ENCODE measurements at places on chromosomes 1 and 21.

- DNase-seq, result no peak
Measured at GRCh38 chr1:37410815-37411214, 63.6 kb upstream of the ZC3H12A start.

DNA sequence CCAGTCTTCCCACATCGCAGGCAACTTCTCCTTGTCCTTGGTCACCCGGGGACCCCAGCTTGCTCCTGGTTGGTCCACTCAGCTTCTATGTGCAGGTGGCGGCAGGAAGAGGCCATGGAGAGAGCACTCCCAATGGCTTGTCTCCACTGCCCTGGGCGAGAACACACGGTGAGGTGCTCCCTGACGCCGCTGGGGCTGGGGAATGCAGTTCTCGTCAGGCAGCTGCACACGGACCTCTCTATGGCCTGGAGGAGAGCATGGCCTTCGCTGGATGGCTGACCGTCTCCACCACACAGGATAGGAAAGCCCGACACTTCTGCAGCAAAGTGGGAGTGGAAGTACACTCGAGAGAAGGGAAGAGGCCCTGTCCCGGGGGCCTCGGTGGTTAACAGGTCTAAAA, 11.8 kb downstream of the C1orf174 start:
- no peak for DNase-seq

DNA sequence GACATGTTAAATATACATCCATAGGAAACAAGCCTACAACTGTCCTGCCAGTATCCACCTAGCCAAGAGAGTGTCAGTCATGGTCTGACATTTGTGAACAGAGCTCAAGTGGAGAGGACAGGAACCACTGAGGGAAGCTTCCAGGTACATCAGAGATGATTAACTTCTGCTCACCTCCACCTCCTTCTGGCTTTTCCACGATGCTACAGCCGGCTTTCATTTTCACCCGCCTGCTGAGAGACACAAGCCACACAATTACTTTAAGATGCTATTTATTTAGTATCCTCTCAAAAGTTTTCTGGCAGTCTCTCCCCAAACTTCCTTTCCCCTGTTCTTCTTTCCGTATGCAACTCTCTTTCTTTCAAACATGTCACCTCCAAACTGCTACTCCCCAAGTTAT, 2.1 kb downstream of the ETV3 start:
- no peak for DNase-seq

DNA sequence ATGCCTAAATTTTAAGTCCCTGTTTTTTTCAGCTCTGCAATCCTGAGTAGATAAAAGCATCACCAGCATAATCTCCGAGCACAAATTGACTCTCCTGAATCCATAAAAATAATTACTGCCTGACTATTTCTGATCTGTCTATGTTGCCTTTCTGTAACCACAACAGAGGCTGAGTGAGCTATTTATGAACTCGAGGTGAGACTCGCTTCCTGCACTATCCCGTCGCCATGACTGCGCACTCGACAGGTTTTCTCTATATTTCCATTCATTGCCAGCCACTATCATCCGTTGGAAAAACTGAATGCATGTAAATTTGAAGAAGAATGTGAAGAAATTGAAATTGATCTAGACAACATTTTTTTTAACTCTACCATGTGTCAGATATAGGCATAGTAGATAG, 897.2 kb downstream of the ADGRL2 start:
- no peak for DNase-seq

- DNase-seq, result no peak
Measured at GRCh38 chr1:97017895-97018294, 296.3 kb downstream of the PTBP2 start.

GRCh38 chr1:41353744-41354143, 7.5 kb upstream of the FOXO6 start:
- peak; percentile 10 for DNase-seq

GRCh38 chr1:108505763-108506070, 54.2 kb upstream of the EEIG2 start:
- no peak for DNase-seq

DNA sequence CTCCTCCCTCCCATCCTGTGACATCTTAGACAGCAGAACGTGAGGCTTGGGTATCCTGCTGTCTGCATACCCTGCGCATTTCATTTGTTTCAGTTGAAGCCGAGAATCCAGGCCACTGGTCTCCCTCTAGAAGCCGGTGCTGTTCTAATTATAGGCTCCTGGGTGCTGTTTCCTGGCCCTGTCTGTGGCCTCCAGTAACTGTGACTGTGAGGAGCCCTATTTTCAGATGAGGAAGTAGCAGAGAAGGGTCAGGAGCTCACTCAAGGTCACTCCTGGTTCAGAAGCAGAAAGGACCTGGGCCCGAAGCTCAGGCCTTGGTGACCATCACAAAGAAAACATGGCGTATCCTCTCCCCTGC, 24.0 kb downstream of the COQ8A start:
- no peak for DNase-seq

DNA sequence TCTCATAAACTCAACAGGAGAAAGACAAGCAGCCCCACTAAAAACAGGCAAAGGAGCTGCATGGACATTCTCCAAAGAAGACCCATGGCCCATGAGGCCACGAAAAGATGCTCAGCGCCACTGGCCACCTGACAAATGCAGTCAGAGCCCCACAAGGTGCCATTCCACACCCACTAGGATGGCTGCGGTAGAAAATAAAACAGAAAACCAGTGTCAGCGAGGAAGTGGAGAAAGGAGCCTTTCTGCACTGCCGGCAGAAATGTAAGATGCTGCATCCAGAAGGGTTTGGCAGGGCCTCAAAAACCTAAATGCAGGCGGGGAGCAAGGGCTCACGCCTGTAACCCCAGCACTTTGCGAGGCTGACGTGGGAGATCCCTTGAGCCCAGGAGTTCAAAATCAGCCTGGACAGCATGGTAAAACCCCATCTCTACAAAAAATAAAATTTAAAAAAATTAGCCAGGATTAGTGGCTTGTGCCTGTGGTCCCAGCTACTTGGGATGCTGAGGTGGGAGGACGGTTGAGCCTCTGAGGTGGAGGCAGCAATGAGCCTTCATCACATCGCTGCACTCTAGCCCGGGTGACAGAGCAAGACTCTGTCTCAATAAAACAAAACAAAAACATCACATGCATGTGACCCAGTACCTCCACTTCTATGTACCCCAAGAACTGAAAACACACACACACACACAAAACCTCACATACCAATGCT, 4.2 kb downstream of the WNT9A start:
- DNase-seq, result no peak

GRCh38 chr1:98044766-98045165, 123.9 kb upstream of the DPYD start:
- DNase-seq, result peak; percentile 18

DNA sequence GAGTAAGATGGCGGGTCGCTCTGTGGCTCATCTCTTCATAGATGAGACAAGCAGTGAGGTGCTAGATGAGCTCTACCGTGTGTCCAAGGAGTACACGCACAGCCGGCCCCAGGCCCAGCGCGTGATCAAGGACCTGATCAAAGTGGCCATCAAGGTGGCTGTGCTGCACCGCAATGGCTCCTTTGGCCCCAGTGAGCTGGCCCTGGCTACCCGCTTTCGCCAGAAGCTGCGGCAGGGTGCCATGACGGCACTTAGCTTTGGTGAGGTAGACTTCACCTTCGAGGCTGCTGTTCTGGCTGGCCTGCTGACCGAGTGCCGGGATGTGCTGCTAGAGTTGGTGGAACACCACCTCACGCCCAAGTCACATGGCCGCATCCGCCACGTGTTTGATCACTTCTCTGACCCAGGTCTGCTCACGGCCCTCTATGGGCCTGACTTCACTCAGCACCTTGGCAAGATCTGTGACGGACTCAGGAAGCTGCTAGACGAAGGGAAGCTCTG, 2.4 kb downstream of the TNFAIP8L2 start:
- DNase-seq, result peak; percentile 50

DNA sequence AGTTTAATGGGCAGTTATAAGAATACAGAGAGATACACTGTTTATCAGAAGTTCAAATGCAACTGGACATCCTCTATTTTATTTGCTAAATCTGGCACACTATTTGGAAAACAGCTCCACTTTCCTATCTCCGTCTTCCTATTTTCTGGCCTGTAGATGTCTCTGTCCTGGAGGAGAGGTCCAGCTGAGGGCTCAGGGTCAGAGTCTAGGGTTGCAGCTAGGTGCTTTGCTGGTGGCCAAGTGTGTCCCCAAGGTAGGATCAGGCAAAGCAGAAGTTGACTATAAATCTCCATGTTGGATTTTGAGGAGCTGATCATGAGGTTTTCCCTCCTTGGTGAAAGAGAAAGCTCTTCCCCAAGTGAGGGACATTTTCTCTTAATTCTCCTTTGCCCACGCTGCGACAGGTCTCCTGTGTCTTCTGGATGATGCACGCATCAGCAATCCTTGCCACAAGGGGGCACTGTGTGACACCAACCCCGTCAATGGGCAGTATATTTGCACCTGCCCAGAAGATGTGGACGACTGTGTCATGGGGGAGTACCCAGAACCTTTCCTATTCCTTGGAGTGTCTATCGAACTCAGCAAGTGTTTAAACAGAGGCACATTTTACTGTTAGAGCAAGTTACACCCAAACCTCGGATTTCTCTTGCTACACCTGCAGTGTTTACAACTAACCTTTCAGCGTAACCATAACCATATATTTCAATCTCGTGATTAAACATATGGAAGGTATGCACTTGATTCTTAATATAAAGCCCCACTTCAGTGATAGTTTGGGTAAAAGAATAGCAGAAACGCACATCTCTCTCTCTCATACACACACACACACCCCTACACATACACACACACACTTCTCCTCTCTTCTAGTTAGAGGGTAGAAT, 10.2 kb downstream of the ADAM30 start:
- peak; percentile 76 for DNase-seq

GRCh38 chr1:115429884-115430283, 91.8 kb upstream of the NGF start:
- DNase-seq, result no peak

DNA sequence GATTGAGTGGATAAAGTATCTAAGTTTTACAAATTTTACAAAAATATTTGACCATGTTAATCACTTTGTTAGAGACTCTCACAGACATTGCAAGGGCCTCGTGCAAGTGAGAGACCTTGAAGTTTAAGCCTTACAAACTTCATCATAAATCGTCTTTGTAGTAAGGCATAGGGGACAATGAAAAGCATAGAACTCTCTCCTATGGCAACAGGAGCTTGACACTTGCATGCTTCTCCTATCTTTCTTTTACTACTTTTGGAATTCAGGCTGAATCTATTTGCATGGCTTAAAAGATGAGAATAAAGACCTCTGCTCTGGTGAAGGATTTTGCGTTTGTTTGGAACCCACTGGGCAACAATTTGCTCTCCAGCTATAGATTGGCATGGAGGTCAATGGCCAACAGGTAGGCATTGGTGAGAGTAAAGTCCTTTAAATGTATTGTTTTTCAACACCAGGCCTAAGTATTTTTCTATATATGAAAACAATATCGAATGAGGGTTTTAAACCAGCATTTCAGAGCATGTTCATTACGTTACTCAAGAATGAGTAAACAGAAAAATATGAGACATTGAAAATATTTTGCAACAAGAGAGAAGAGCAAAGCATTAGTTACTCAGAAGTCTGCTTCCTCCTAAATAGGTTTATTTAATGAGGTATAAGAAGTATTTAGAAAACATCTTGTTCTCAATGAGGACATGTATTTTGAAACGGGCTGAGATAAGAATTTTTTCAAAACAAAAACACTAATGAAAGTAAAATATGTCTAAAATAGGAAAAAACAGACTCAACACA, 192.2 kb downstream of the TGFB2 start:
- no peak for DNase-seq

DNA sequence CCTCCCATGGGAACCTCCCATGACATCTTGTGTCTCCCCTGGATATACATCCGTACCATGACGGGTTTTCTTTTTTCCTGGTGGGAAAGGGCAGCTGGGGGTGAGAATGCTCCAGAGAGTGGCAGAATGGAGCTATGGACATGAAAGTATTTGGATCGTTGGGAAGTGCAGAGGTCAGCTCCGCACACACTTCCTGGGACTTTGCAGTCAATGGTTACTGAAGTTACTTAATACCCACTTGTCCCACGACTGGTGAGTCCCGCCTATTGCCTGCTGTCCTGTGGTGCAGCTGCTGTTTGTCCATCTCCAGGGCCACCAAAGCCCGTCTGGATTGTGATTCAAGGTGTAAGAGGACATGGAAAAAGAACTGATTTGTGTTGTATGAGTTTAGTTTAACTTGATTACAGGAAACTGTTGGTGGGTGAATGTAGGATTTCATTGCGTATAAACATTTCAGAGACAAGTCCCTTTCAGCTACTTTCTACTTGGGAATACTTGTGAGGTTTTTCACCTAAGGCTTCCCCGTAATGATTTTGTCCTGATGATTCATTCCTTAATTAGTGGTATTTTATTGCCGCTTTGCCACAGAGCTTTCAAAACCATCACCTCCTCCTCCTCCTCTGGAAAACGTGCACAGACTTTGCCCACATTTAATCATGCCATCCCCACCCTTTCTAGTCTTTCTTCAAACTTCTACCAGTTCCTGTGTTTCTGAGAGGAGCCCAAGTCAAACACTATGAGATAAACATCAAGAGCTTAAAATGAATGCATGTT, 308.8 kb downstream of the KIF26B start:
- no peak for DNase-seq

DNA sequence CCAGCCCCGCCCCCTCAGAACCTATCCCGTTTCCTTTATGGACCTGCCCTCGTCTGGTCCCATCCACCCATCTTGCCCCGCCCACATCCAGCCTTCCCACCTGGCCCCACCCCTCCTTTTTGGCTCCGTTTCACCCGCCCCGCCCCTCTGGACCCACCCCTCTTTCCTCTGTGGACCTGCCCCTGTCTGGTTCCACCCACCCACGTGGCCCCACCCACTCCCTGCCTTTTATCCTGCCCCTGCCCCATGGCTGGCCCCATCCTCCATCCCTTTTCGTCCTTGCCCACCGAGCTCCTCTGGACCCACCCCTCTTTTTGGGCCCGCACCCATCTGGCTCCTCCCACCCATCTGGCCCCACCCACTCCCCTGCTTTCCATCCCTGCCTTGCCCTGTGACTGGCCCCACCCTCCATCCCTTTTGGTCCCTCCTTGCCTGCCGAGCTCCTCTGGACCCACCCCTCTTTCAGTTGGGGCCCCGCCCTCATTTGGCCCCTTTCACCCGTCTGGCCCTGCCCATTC, 177.3 kb downstream of the CAMTA1 start:
- peak; percentile 83 for DNase-seq

DNA sequence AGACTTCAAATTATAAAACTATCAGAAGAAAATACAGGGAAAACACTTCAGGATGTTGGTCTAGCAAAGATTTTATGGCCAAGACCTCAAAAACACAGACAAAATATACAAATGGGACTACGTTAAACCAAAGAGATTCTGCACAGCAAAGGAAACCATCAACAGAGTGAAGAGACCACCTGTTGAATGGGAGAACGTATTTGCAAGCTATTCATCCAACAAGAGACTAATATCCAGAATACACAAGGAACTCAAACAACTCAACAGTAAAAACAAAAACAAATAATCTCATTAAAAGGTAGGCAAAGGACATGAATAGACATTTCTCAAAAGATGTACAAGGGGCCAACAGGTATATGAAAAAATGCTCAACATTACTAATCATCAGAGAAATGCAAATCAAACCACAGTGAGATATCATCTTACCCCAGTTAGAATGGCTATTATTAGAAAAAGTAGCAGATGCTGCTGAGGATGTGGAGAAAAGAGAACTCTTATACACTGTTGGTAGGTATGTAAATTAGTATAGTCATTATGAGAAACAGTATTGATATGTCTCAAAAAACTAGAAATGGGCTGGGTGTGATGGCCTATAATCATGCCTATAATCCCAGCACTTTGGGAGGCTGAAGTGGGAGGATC, 112.6 kb downstream of the LRIG2 start:
- no peak for DNase-seq

Data from activated T-cell treated with anti-CD3 and anti-CD28 coated beads, Interleukin-2, amount 50 U/mL, for 48 hours (primary cell).